Right lobe of liver (tissue), 6 donors: ENCODE measurements at places on chromosomes 6 and 20. TPM values are rescaled to one million over a fixed set of nuclear protein-coding genes. Genes with fewer than 3 reads are reported as not detected.

Gene KIAA1755
- 1.4 TPM for total RNA-seq

Gene COL9A3
- total RNA-seq, result 4.1 TPM

Gene EMILIN3
- total RNA-seq, result 0.09 TPM

Gene GPX5
- not detected for total RNA-seq

Gene SEL1L2
- total RNA-seq, result not detected

Gene OR12D3
- not detected for total RNA-seq

Gene PTCRA
- not detected for total RNA-seq

Gene CRISP2
- total RNA-seq, result not detected

Gene PAK5
- total RNA-seq, result 0.05 TPM

Gene LCA5
- total RNA-seq, result 0.53 TPM

Gene SAPCD1
- 0.62 TPM for total RNA-seq

Gene VGLL2
- not detected for total RNA-seq

Gene C6orf52
- not detected for total RNA-seq

Gene HNF4A
- 213 TPM for total RNA-seq

Gene MRPL18
- total RNA-seq, result 26.6 TPM

Gene PROKR2
- total RNA-seq, result not detected

Gene GABRR1
- total RNA-seq, result not detected

Gene SLC18B1
- 2.9 TPM for total RNA-seq

Gene DNAH8
- total RNA-seq, result not detected
